CMK (cell line): ENCODE measurements at places on chromosomes 2 and 18.
A peak's percentile ranks its signal among the peaks of the same experiment; 100 is the strongest.

DNA sequence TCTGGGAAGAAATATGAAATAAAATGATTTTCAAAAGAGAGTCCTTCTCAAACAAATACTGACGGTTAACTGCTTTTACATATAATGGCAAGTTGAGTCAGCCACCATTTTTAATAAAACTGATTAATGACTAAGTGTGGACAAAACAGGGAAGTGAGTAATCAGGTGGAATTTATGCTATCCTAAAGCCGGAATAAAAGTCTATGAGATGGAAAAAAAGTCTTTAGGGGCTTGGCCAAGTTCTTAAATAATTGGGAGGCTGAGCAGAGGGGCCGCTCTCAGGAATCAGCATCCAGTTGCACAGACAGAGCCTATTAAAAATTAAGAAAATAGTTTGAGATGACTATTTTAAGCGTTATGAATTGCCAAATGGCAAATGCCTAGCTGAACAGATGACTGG, 58.6 kb upstream of the AFF3 start:
- no peak for DNase-seq

GRCh38 chr2:148534416-148535204, 109.9 kb upstream of the EPC2 start:
- no peak for DNase-seq

GRCh38 chr18:31261792-31262582, 56.0 kb upstream of the DSG1 start:
- DNase-seq: no peak

DNA sequence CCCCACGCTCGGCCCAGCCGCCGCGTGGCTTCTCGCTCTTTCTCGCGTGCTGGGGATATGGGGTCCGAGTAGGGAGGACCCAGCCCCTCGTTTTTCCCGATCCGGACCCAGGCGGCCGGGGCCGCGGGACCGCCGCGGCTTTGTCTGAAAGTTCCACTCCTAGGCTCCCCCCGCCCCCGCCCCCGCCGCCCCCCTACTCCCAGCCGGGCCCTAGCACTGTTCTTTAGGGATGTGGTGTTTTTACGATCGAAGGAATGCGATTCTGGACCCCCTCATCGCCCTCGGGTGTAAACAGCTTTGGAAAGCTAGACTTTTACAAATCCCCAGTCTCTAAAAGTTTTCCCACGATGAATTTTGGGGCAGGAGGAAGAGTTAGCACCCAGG, 819 bp downstream of the TGIF1 start:
- no peak for DNase-seq

DNA sequence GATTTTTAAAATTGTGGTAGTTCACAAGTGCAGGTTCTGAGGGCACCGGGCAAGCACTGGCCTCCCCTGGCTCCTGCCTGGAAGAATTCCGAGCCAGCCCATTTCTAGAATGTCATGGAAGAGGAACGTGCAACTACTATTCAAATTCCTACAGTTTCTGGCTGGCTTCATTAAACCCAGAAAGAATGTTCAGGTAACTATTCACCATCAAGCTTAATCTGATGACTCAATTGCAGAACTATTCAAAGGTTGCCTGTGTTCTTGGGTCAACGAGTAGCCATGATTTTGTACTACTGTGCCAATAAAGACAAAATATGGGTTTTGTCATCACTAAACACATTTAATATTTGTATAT, 14.3 kb upstream of the MFF start:
- no peak for DNase-seq

- no peak for DNase-seq
Measured at GRCh38 chr2:42979416-42979869, 187.1 kb upstream of the HAAO start.

- no peak for DNase-seq
Measured at GRCh38 chr2:96923810-96924774, 54.2 kb upstream of the SEMA4C start.

- DNase-seq: no peak
Measured at GRCh38 chr2:210086930-210087329, 84.3 kb downstream of the KANSL1L start.

- DNase-seq: no peak
Measured at GRCh38 chr2:112644155-112644932, 1.4 kb upstream of the SLC20A1 start.

DNA sequence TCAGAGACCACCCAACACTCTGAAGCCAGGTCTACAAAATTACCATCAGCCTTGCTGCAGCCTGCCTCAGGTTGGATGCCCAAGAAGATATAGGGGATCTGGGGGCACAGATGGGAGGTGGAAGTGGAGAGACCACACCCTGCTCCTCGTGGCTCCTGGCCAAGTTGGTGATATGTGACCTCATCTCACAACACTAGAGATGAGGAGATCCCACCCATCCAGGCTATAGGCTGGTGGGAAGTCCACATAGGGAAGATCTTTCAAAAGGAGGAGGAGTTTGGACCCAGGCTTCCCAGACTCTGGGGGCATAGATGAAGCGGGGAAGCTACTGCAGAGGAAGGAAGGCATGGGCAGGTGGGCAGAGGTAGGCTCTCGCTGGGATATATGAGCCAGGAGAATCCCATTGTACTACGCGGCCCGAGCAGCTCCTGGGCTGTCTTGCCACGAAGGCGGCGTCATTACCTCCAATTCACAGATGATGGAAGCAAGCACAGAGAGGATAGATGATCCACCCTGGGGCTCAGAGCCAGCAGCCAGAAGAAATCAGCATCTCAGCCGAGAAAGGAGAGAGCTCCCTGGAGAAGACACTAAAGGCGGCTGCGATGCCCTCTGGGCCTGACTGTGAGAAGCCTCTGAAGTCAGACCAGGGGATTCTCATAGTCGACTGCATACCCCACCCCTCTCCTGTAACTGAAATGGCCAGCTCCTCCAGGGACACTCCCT, 96.0 kb downstream of the RHOB start:
- no peak for DNase-seq

GRCh38 chr2:73112913-73113854, at the start of gene RAB11FIP5:
TSS of gene RAB11FIP5 (minus strand) at chr2:73112948. CDS start at chr2:73112777, 171 bp downstream.
- no peak for DNase-seq

GRCh38 chr2:237644381-237644703, 17.0 kb downstream of the LRRFIP1 start:
- DNase-seq: no peak

DNA sequence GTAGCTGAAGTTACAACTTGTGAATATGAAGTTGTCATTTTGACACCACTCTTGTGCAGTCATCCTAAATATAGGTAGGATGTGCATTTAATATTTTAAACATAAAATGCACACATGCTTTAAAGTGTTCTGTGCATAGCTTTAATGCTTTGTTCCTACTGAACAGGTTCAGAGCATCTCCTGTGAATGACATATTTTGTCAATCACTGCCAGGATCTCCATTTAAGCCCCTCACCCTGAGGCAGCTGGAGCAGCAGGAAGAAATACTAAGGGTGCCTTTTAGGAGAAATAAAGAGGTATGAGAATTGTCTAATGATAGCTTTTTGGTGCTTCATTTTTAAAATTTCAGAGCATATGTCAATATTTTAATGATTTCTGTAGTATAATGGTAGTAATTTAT, 14.7 kb downstream of the ERLEC1 start:
- DNase-seq: no peak

- DNase-seq: no peak
Measured at GRCh38 chr18:3081584-3081991, 68.6 kb upstream of the LPIN2 start.

DNA sequence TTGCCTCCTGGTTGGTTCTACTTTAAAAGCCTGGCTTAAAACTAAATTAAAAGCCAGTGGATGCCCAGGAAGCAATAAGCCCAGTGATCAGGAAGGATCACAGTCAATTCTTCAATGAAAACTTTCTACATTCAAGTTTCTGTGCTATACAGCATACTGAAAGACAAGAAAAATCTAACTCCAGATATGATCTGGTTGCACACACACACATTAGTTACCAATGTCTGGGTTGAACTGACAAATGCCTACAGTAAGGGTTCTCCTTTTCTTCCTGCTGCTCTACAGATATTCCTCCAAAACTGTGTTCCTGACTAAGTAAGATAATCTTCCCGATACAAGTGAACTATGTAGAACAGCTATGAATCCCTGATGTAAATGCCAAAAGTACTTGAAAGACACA, 81.3 kb downstream of the ROCK2 start:
- DNase-seq: no peak

DNA sequence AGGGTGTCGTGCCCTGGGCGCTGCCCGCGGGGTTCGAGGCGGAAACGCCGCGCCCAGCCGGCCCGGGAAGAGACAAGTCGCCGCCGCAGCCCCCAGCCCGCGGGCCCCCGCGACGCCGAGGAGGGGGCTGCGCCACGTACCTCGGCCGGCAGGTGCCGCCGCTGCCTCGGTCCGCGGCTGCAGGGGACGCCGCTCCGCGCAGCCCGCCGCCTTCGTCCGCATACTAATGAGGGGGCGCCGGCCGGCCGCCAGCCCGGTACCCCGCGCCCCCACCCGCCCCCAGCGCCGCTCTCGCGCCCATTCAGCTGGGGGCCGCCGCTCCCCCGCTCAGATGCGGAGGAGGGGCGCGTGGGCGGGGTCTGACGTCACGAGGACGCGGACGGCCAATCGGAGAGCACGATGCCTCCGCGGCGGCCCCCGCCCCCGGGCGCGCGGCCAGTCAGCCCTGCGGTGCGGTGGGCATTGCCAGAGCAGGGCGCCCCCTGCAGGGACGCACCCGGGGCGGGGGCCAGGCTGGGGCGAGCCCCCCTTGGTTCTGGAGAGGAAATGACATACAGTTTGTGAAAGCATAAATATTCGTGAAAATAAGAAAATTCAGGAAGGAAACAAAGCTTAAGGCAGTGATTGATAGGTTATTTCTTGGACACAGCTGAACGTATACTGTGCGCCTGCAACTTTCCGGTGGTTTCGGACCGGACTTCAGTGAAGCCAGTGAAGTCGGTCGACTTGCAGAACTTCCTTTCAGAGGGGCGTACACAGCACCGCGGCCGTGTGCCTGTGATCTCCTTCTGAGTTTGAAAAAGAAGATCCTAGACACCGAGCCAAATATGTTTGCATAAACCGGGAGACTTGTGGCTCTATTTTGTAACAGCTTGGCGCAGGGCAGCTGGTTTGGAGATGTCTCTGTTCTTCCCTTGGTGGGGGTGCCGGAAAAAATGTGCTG, at the start of gene ST3GAL5:
ST3GAL5 (minus strand) TSS at position 307 of the 943 bp plus-strand sequence; CDS start at position 222, 85 bp downstream.
- DNase-seq: peak; percentile 80

GRCh38 chr2:126658905-126659561, 3.1 kb downstream of the GYPC start:
- no peak for DNase-seq

- DNase-seq: no peak
Measured at GRCh38 chr2:153479573-153479972, 1.0 kb upstream of the RPRM start.

- no peak for DNase-seq
Measured at GRCh38 chr2:234678711-234679110, 181.8 kb upstream of the ARL4C start.

DNA sequence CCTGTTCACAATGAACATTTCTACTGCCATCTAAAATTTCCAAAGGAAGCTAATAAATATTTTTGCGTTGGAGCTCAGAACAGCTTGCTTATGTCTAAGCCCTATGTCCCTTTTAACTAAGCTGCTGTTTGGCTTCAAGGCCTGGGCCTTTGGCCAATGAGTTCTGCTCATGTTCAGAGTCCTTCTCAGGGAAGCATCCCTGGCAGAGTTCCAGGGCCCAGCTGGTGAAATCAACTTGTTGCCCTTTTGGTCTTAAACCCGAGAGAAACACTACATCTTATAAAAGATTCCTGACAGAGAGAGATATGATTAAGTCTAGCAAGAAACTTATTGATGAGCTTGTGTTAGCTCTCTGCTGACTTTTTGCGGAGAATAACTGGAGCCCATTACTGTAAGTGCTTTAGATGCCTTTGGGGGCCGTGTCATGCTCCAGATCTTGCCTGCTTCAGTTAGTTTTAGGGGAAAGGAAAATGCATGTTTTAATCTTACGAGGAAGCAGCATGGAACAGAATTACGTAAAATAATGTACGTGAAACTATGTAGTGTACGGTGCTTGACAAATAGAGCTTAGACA, 102.5 kb upstream of the NOSTRIN start:
- DNase-seq: no peak

DNA sequence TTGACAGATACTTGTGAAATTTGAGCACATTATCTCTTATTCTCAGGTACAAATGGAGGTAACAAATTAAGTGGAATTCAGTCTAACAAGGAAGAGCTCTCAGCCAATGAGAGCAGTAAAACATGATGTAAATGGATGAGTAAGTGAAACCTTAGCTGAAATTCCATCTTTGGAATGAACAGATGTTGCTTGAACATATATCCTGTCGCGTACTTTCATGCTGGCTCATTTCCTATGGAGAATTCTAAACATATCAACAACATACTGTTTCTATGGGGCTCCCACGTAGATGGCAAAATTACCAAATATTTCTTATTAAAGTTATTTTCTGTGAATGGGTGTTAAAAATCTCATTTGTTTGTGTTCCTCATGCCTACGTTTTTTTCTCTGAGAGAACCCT, 256.3 kb upstream of the LINC00305 start:
- no peak for DNase-seq

DNA sequence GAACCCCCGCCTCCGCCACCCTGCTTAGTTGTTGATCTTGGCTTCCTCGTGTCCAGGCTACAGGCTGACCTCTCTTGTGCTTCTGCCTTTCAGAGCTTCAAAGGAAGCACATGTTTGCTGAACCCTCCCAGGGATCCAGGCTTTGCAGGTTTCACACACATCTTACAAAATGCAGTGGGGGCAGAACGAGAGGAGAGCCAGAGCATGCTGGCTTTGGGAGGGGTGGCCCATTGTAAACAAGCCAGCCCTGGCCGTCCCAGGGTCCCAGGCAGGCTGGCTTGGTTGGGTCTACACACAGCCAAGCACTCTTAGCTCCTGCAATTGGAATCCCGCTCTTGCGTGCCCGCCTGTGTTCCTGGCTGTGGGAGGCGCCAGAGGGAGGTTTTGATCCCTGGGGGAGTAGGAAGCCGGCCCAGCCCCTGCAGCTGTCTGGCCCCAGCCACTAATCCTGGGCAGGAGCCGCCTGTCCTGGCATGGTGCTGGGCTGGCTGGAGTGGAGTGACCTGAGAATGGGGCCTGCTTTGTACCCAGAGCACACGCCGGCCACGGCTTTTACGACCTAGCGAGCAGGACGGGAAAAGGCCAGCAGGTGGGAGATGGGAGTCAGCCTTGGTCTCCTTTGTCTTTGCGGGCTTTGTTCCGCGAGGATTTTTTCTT, 53.9 kb downstream of the SH3BP4 start:
- DNase-seq: no peak

DNA sequence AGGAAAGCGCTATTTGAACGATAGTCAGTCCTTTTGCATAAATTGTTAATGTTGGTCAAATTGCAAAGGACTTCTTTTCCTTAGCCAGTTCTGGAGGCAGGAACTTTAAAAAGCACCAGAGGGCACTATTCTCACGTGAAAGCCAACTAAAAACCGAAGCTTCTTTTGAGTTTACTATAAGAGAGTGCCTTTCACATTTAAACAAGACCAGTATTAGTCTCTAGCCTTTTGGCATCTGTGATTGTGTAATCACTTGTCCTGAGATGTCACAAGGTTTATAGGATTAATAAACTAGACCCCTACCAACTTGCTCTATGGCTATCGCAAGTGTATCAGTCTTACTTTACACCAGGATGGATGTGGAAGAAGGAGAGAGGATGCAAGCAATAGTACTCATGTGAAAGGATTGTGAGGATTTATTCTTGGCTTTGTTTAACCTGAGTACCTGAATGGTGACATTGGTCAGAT, 14.4 kb upstream of the STAT4 start:
- DNase-seq: no peak
